Cerebellar cortex (tissue), 1 donor: ENCODE measurements at places on chromosomes 3 and 15.

DNA sequence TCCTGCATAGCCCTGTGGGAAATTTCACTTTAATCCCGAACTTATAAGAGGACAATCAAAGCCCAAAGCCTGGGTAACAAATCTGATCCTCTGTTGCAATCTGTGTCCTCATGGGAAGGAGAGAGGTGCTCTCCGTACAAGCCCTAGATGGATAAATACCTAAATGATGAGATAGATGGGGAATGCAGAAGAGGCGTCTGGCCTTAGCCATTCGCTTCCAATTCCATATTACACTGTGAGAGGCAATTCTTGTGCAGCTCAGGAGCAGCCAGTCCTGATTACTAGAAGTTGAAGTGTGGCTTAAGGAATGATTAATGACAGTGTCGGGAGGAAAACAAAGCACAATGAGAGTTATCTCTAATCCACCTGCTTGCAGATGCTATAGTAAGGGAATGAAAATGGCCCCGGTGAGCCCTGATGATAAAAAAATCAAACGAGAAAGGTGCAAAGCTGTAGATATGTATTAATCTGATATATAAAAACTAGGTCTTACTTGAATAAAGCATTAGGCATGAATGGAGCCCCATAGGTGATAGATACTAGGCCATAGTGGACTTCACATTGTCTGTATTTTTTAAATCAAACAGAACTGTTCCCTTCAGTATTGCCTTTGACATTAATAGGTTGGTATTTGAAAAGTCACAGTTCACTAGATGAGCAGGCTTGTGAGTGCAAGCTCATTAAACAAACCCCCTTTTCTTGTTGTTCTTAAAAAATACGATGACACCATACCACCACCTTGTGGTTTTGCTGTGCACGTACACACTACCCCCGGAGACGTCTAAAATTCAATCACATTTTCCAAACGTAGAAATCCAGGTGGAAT lies 54.2 kb upstream of the TMCO5A start:
- DNase-seq: peak; percentile 41

DNA sequence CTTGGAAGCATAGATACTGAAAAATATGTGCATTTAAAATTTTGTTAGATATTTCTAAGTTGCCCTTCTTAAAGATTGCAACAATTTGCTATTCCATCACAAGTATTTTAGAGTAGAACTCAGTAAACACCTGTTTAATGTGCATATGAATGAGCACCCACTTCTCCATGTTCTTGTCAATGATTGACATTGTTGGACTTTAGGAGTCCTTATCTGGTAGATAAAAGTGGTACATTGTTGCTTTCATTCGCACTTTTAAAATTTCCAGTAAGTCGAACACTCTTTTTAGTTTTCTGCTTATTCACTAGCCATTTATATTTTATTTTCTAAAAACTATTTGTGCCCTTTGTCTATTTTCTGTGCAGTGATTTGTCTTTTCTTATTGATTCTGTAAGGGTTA lies 478.3 kb downstream of the SOX2 start:
- DNase-seq: no peak

GRCh38 chr3:127645371-127646015 lies 16.5 kb downstream of the PODXL2 start:
- no peak for DNase-seq

DNA sequence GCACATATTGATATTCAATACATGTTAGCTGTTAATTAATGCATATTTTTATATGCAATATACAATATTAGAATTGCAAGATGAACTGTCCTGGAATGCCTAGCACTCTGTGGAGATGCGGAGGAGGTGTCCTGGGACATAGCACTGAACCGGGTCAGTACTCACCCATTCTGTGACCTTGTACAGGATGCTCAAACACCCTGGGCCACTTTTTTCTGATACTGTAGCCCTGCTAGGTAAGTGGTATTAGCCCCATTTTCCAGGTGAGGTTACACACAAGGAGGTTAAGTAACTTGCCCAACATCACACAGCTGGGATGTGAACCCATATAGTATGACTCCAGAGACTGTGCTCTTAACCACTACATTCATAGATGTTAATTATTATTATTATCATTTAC lies 1.7 kb upstream of the MAGEF1 start:
- no peak for DNase-seq

DNA sequence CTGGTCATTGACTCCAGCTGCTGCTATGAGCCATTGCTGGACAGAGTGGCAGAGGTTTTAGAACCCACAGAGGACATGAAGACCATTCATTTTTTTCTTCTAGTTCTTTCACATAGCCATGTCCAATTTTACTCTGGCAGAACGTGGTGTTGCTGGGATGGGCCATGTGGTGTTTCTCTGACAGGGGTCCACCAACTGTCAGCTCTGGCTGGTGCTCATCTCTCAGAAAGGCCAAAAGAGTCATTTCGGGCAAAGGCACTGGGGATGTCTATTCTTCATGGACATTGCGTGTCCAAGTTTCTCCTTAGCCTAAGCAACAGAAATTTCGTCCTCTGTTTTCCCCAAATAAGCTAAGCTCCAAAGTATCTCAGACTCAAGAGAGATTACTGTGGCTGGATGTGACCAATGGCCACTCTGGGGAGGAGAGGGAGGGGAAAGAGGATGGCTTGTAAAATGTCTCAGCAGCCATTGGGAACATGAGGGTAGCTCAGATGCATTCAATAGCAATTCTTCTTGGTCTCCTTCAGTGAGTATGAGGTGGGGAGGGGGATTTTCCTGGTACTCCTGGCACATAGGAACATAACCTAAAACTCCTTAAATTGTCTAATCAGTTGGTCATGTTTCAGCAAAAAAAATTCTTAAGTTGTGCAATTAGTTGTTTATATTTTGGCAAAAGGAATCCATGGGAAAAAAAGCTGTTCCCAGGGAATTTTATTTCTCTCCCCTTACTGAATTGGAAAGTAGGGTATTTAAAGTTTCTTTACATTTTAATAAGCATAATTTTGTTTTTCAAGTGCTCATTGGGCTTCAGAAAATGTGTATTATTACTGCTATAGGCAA lies 131.6 kb upstream of the MITF start:
- DNase-seq: no peak

- no peak for DNase-seq
These were observed 64.5 kb upstream of the CTSH start for GRCh38 chr15:79009379-79009778.

DNA sequence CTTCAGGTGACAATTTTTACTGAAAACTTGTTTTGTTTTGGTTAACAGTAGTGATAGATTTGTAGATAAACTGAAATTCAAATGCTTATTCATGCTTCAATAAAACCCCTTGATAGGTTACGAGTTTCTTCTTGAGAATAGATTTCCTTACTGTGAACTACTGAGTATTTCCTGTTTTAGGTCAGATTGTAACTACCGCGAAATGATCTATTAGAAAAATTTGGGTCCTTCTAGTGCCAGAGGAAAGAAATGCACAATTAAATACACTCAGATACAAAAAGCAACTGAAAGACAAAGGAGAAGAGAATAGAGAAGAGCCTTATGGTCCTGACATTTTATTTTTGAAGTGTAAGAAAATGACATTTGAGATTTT lies 251.7 kb upstream of the TBL1XR1 start:
- DNase-seq: no peak

GRCh38 chr15:67585681-67586080 lies 43.2 kb downstream of the MAP2K5 start:
- DNase-seq: no peak

GRCh38 chr3:128993461-128994172 lies at the start of gene CFAP92:
TSS of gene CFAP92 (minus strand) at chr3:128994076. CDS start at chr3:128993304, 772 bp downstream.
- DNase-seq: peak; percentile 88

- no peak for DNase-seq
These were observed 46.8 kb downstream of the RGMA start for GRCh38 chr15:93042211-93042610.

DNA sequence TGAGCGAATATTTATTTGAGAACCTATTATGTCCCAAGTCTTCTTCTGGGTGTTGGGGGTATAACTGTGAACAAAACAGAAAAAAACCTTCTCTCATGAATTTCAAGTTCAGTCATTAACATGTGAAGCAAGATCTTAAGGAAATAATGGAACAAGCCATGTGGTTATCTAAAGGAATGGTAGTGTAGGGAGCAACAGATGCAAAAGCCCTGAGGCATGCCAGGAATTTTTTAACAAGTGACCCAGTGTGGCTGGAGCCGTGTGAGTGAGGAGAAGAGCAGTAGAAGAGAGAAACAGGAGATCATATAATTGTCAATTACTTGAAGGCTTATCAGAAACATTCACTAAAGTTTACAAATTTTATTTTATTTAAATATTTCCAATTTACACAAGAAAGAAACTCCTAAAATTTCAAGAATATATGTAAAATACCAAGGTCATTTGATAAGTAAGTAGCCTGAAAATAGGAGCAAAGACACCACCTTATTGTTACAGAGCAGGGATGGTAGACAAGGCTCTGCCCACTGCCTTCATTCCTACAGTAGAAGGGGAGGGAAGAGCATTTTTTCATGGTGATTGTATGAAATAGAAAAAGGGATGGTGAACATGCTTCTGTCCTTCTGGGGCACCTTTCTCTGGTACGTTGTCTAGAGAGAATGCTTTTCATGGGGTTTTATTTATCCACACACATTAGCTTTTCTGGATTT lies 345.1 kb downstream of the PLOD2 start:
- no peak for DNase-seq

DNA sequence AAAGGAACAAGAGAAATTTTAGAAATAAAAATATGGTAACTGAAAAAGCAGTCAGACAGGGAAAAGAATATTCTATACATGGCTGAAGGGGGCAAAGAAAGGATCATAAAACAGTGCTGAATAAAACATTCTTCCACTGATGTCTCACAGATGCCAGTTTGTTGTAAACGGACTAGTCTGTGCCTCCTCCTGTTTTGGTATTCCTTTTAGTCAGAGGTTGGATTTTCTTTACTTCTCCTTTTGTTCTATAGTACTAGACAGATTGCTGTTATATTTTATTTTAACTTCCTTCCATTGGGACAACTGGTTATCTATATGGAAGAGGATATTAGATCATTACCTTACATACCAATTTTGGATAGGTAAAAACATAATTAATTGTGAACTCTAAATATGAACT lies 16.0 kb upstream of the GNB5 start:
- no peak for DNase-seq

GRCh38 chr3:16132928-16133327 lies 41.6 kb upstream of the GALNT15 start:
- DNase-seq: peak; percentile 88

DNA sequence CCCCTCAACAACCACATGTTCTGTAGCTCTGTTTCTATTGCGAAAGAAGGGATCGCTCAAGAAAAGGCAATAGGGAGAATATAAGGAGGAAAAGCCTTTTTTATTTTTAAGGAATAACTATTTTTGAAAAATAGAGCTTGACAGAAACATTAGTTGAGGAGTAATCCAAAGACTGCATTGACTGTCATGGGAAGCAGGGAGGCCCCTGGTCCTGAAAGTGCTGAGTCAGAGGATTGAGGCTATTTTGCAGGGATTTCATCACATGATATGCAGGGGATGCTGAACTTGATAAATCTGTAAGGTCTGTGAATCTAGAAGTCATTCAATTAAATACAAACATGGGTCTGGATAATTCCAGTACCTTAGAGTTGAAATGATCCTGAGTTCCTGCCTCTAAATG lies 92.0 kb downstream of the MTHFS start:
- no peak for DNase-seq

DNA sequence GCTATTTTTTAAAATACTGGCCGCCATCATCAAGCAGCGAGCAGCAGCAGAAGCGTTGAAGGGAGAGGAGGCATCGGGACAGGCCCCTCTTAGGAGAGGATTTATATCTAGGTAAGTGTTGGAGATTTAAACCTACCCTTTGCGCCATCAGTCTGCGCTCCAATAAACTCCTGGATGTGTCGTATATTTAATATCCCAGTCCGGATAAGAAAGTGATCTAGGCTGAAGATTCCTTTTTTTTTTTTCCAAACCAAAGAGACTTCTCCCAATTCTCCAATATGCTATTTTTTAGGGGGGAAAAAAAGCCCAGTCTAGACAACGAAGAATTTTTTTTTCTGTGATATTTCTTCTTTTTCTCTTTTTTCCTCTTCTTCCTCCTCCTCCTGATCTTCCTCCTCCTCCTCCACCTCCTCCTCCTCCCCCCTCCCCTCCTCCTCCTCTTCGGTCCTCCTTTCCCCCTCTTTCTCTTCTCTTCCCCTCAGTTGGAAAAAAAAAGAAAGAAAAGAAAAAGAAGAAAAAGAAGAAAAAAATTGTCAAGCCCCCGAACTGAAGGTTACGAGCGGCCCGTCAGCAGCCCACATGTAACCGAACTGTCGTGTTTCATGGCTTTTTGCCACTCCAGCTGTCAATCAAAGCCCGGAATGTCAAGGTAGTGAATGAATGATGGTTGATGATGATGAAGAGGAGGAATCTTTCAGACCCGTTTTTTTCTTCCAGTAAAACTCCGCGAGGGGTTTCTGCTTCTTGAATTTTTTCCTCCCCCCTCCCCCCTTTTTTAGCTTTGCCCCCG lies 835 bp downstream of the MEIS2 start:
- peak; percentile 69 for DNase-seq

DNA sequence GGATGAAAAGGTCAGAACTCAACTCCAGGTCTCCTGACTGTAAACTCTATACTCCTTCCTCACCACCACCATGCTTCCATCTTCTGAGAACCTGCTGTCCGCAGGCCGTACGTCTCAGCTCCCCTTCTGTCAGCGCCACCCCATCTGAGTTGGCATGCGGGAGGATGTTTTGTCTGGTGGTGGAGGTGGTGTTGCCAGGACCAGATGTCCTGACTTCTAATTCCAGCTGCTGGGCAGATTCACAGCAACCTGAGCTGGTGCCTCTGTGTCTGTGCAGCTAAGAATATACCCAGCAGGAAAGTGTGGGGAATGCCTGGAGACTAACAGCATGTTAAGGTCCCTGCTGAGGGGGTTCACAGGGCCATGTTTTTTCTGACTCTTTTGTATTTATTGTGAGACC lies 23.2 kb downstream of the PLA1A start:
- no peak for DNase-seq

GRCh38 chr15:38154837-38155236 lies 97.8 kb upstream of the SPRED1 start:
- no peak for DNase-seq
